ENCODE measurements at places on chromosomes 13 and 19.

GRCh38 chr13:49395878-49396380 lies 47.9 kb downstream of the CAB39L start:
- DNase-seq: no peak

GRCh38 chr19:47637550-47637949 lies 28.6 kb downstream of the BICRA start:
- no peak for DNase-seq

- no peak for DNase-seq
These were observed 15.5 kb downstream of the NFIC start for GRCh38 chr19:3381701-3382372.

DNA sequence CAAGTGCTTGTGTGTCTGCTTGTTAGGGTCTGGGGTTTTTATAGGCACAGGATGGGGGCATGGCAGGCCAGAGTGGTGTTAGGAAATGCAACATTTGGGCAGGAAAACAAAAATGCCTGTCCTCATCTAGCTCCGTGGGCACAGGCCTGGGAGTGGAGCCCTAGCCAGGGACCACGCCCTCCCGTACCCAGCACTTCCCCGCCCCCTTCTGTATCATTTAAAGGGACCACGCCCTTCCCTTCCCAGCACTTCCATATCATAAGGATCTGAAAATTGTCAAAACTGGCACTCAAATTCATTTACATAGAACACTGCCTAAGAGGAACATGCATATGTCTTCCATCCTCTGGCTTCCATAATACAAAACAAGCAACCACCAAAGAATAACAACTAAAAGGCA lies 185.8 kb downstream of the B3GLCT start:
- no peak for DNase-seq

DNA sequence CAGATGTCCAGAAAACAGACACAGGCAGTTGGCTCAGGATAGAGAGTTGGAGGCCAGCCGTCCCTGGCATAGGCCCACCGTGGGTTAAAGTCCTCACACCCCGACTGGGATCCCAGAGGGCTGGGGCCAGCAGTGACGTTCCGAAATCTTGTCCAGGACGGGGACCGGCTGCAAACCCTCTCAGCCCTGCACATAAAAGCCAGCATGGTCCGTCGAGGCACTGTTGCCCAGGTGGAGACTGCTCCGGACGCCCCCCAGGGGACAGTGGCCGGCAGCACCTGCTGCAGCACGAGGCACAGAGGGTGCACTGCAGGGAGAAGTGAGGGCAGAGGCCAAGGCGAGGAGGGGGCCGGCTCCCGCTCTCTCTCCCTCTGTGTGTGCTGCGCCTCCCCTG lies 4.3 kb upstream of the IFNL2 start:
- DNase-seq: no peak

- no peak for DNase-seq
These were observed 353.2 kb downstream of the SPRY2 start for GRCh38 chr13:79987761-79988160.

GRCh38 chr19:17329366-17330261 lies 5.0 kb downstream of the ANO8 start:
- DNase-seq: no peak

GRCh38 chr13:102441085-102441484 lies 39.2 kb upstream of the FGF14 start:
- no peak for DNase-seq
